ENCODE measurements at places on chromosomes 5 and 9.

DNA sequence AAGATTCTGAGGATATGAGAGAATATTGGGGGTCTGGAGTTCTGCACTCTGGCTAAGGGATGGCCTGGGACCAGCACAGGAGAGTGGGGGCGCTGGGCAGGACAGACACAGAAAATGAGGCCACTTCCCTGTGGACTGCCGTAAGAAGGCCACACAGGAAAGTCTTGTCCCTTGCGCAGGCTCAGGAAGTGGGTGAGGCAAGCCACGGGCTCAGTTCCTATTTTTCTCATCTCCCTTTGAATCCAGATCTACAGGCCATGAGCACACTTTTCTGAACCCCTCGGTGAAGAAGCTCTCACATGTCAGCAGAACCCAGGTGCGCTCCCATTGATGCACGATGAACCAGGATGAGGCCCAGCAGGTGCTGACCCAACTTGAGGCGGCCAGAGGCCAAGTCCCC lies 207.4 kb downstream of the AGTPBP1 start:
- no peak for DNase-seq

- no peak for DNase-seq
These were observed 10.4 kb upstream of the CRB2 start for GRCh38 chr9:123345567-123345955.

GRCh38 chr9:32587901-32588300 lies 14.9 kb upstream of the NDUFB6 start:
- DNase-seq = no peak

GRCh38 chr9:31715250-31715649 lies 669.2 kb upstream of the ACO1 start:
- no peak for DNase-seq

- DNase-seq = no peak
These were observed 163.6 kb downstream of the MEF2C start for GRCh38 chr5:88719434-88719833.

GRCh38 chr9:131891598-131891997 lies 151.7 kb upstream of the RAPGEF1 start:
- DNase-seq = no peak

- DNase-seq = no peak
These were observed 135.8 kb upstream of the TUSC1 start for GRCh38 chr9:25814023-25814422.

GRCh38 chr9:109311731-109312130 lies 9.1 kb downstream of the EPB41L4B start:
- no peak for DNase-seq

DNA sequence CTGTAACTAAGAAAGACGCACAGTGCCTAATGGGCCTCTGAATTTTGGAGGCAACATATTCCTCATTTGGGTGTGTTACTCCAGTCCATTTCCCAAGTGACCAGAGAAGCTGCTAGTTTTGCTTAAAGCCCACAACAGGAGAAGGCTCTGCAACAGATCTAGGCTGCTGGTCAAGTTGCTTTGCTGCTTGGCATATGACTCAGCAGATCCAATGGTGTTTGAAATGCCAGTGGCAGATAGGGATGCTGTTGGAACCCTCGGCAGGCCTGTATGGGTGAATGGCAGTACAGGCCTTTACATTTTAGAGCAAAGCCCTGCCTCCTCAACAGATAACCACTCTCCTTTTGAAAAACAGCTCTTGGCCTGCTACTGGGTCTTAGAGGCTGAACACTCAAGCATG lies 36.2 kb upstream of the ROR2 start:
- no peak for DNase-seq

DNA sequence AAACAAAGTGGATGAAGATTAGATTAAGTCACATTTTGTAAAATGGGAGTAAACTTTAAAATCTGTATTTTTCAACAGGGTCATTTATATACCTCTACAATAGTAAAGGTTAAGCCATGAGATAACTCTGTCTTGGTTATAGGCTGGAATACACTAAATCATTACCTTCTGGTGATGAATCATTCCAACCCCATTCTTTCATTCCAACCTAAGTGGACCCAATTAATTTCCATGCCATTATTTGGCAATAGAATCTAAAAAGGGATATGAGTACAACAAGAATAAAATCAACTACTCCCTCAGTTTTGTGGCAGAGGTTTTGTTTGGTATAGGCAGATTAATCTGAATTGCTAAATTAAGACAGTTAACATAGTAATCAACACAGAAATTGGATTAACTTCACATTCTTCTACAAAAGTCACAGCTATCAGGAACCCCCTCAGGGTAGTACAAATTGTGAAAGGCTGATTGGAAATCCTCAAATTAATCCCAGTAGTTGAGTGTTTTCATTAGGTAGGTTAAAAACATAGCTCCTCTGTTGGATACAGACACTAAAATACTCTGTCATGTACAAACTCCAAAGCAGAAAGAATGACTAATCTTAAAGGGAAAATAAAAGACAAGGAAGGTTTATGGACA lies 54.2 kb downstream of the ELAVL2 start:
- no peak for DNase-seq

DNA sequence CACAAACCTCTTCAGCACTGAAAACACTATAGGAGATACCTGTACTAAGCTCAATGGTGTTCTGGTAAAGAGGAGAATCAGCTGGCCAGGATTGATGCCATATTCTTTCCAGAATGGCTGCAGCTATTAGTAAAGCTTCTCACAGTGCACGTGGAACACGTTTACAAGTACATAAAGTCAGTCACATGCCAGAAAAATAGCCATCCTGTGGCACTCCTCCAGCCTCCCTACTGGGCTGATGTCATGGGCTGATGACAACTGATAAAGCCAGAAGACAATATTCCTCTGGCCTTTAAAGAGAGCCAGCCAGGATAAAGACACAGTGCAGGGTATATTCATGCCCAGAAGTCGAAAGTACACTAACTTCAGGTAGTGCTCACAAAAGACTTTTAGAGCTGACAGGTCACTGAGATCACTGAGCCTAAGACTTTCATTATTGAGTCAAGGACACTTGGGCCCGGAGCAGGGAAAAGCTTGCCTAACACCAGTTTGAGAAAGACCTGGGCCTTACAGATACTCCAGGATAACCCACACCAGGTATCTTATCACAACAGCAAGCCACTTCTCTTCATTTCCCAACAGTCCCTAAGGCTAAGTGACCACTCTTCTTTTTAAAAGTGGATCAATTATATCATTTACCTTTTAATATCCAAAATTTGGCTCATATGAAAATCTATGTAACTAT lies 29.4 kb downstream of the ABITRAM start:
- DNase-seq = no peak

DNA sequence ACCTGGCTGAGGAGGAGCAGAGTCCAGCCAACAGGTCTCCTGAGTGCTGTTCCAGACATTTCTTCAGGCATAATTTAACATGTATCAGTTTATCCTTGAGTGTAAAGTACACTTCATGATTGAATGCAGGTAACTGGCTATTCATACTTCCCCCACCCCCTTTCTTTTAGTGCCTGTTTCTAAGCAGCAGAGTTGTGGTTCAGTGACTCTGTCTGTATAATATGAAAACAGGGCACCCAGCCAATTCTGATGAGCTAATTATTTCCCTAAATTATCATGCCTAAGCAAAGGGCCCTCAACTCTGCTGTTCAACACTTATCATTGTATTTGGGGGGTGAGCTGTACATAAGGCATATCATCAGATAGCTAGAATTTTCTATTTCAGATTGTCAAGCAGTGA lies 51.9 kb upstream of the ZSWIM6 start:
- DNase-seq = no peak

GRCh38 chr5:73284985-73285384 lies 112.0 kb downstream of the TMEM174 start:
- DNase-seq = no peak

DNA sequence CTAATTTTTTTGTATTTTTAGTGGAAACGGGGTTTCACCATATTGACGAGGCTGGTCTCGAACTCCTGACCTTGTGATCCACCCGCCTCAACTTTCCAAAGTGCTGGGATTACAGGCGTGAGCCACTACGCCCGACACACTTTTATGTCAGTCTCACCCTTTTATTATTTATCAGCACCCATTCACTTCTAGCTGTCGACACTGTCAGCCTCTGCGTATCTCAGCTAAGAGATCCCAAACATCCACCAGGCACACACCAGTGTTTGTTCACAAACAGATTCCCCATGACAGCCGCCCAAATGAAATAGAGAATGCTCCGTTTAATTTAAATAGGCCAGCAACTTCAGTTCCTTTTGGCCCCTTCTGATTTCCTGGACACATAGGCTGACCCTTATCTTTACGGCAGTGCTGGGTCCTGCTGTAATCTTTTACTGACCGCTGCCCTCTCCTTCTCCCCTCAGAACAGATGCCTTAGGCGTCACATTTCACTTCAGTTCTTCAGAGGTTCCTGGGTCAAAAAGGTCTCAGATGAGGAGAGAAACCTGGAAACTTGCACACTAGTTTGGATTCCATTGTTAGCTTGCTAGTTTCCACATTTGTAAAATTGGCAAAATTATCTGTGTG lies 43.1 kb upstream of the CKMT2 start:
- DNase-seq = no peak

DNA sequence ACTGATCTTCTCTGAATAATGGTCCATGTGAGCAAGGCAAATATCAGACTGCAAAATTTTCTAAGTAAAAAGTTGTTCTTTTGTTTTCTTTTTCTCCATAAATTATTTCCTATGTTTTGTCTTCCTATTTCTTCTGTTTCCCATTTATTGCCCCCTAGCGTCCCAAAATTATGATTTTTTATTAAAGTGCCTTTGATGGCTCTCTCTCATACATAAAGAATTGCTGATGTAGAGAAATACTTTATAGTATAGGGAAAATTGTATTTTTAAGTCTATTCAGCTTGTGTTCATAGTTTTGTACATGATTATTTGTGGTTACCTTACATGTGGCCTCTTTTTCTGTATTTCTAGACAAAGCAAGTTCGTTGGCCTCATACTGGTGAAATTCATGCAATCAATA lies 1031.2 kb downstream of the EFNA5 start:
- no peak for DNase-seq

GRCh38 chr9:134433101-134433500 lies 106.8 kb downstream of the RXRA start:
- no peak for DNase-seq

All from thymus (tissue), 14 donors.